ENCODE measurements at places on chromosomes 5 and 9.

DNA sequence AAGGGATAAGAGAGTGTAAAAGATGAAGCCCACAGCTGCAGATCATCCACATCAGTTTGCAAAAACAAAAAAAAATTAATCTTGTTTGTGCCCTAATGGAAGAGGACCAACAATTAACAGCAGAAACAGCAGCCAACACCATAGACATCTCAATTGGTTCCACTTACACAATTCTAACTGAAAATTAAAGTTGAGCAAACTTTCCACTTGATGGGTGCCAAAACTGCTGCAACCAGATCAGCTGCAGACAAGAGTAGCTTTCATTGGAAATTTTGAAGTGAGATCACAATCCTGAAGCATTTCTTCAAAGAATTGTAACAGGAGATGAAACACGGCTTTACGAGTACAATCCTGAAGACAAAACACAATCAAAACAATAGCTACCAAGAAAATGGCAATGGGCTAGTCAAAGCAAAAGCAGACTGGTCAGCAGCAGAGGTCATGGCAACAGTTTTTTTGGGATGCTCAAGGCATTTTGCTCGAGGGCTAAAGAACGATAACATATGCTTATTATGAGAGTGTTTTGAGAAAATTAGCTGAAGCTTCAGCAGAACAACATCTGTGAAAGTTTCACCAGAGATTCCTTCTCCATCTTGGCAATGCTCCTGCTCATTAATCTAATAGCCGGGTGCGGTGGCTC, 4.1 kb upstream of the RBM27 start:
- DNase-seq, result no peak

GRCh38 chr9:95979446-95979845, 104.0 kb downstream of the ERCC6L2 start:
- no peak for DNase-seq

DNA sequence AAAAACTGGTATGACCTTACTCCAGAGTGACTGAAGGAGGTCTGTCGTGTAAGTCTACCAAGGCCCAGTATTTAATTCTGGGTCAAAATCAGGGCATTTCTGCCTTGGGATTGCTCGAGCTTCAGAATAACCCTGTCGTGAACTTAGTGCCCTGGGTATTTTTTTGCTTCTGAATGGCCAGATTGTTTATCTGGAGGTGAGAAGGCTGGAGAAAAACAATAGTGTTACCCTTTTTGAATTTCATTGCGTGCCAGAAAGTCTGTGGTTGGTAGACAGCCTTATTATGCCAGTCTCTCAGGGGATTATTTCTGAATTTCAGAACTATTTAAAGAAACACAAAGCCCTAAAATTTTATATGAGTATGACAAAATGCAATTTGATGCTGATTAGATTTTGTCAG, 323.4 kb downstream of the CSNK1G3 start:
- no peak for DNase-seq

DNA sequence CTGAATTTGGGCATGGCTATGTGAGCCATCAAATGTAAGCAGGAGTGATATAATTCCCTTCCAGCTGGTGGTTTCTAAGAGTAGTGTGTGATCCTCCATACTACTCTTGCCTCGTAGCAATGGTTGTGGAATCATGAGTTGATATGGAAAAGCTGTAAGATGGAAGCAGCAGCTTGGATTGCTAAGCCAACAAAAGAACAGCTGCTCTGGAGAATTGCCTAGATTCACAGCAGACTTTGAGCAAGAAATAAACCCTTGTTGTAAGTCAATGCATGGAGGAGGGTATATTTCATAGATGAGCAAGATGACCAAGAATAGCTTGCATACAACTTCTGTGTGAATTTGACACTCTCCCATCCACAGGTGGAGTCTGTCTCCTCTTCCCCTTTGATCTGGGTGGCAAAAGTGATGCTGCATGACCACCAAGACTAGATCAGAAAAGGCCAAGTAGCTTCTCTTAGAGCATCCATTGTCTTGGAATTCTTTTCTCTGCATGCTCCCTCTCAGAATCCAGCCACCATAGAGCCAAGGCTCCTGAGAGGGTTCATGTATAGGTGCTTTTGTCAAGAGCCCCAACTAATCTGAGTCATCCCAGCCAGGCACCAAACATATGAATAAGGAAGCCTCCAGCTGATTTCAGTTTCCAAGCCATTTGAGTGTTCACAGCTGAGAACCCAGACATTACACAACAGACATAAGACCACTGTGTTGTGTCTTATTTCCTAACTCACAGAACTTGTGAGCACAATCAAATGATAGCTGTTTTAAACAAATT, 79.0 kb downstream of the PRLR start:
- DNase-seq, result no peak

DNA sequence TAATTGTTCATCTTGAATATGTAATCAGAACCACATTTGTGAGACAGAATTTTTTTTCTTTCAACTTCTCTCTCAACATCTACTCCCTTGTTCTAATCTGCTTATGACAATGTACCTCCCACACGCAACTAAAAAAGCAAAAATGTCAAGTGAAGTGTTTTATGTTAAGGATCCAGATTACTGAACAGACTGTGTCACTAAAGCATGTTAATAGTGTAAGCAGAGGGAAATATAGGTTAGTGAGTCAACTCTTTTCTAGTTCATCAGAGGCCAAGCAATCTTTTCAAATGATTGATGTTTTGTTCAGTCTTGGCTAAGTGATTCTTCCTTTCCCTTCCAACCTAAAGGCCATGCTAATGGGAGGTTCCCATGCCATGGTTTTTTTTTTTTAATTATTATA, 34.7 kb upstream of the IDNK start:
- DNase-seq, result no peak

DNA sequence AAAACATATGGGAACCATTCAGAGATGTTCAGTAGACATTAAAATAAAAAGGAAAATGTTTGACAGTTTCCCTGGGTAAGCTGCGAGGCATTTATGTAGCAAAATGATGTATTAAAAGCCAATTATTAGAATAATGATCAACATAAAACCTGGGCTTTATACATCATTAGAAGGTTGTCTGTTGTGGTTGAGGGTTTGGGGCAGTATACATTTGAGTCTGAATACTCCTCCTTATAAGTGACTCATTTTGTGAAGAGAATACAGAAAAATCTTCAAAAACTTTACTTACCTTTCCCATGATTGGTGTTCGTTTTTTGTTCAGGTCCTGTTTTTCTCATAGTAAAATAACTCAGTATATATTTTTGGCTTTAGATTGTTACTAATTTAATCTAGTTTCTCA, 119.5 kb downstream of the ZCCHC7 start:
- DNase-seq, result no peak

DNA sequence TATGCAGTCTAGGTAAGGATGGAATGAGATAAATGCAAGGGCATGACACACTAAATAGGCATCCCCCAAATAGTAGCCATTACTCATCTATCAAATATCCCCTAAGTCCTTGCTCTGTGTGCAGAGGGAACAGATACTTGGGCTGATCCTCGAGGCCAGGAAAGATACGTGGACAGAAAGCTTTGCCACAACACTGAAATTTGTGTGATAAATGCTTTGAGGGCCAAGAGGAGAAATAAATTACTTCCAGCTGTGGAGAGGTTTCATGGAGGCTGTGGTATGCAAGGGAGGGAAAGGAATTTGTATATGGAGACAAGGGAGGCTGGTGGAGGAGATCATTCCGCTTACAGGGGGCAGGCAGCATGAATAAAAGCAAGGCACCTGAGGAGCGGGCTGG, 18.5 kb downstream of the ATOX1 start:
- DNase-seq, result no peak

DNA sequence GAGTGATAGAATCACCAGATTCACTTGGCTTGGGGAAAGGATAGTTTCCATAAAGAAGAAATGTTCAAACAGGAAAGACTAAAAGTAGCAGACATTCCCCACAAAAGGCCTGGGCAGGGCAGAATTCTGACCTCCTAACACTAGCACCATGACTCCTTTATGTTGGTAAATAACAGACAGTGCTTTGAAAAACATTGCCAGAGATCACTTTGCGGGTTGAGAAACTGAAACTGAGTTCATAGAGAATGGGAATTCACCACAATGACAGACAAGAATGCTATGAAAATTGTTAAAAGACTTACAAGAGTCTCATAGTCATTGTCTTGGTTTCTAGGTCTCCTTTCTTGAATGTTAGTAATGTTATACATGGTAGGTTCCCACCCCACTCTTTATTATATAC, 172.5 kb upstream of the GLRA1 start:
- DNase-seq, result no peak

All from gastrocnemius medialis (tissue), 4 donors.